Stimulated activated CD8-positive, alpha-beta memory T cell treated with anti-CD3 and anti-CD28 coated beads, Interleukin-4, amount 100 ng/mL, for 1 hour (primary cell): ENCODE measurements at places on chromosomes 12 and 14.

DNA sequence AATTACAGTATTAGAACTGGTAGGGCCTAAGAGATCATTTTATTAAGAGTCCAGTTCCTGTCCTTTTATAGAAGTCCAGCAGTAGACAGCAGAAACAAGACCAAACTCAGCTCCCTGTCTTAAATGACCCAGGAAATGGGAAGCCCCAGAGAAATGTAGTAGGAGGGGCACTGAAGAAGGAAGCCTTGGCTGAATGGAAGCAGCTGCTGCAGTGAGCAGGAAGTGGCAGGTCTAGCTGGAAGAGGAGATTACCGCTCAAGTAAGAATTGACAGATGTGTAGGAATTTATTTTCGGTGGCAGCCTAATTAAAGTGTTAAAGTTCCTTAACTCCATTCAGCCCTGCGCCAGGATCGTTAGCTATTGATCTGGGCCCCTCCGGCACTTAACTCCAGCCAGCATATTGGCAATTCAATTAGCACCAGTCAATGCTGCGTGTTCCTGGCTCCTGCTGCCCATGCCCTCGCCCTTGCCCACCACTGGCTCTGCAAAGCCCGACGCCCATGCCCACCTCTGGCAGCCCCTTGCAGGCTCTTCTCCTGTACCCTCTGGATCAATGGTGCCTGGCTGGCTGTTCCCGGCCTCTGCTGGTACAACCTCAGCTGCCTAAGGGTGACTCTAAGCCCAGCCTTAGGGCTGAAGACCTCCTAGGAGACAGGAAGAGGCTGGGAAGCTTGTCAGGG lies 21.1 kb downstream of the ZFHX2 start:
- no peak for DNase-seq

GRCh38 chr14:51284241-51284640 lies 44.2 kb downstream of the TMX1 start:
- no peak for DNase-seq

DNA sequence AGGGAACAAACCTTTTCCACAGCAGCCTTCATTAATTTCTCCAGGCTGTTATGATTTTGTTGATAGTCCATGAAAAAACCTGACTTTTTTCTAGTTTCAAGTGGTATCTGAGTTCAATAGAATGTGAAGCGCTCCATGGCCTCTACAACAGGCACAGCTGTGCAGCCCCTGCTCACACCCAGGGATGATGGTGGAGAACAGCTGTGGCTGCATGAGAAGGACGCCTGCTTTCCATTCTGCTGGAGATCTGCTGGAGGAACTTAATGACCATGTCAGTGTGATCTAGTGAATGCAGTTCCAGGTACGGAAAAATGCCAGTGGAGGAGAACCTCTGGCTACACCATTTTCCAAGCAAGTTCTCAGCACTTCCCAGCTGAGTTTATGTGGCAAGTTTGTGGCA lies 80.6 kb downstream of the PIWIL1 start:
- DNase-seq = no peak

DNA sequence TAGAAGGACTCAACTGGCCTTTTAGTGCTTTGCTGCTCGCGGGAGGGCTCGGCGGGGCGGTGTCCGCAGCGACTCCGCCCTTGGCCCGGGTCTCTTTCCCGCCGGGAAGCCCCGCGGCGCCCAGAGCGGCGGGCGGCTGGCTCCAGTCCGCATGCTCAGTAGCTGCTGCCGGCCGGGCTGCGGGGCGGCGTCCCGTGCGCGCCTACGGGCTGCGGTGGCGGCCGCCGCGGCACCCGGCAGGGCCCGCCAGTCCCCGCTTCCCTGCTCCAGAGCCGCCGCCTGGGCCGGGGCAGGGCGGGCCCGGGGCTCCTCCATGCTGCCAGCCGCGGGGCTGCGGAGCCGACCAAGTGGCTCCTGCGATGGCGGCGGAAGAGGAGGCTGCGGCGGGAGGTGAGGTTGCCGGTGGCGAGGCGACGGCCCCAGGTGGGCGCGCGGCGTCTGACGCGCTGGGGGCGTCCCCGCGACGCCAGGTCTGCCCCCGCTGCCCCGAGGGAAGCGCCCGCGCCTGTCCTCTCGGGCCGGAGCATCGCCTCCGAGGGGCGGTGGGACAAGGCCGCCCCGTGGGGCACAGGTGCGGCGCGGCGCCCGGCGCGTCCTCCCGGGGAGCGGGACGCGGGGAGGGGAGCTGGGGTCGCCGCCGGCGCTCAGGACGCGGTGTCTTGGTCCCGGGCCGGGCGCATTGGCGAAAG lies at the start of gene BMAL2:
Gene BMAL2 (plus strand): TSS at position 123 of the 689 bp plus-strand sequence. CDS start 237 bp downstream, at position 360.
- no peak for DNase-seq

GRCh38 chr12:12689647-12690300 lies 6.2 kb downstream of the GPR19 start:
- DNase-seq = no peak

DNA sequence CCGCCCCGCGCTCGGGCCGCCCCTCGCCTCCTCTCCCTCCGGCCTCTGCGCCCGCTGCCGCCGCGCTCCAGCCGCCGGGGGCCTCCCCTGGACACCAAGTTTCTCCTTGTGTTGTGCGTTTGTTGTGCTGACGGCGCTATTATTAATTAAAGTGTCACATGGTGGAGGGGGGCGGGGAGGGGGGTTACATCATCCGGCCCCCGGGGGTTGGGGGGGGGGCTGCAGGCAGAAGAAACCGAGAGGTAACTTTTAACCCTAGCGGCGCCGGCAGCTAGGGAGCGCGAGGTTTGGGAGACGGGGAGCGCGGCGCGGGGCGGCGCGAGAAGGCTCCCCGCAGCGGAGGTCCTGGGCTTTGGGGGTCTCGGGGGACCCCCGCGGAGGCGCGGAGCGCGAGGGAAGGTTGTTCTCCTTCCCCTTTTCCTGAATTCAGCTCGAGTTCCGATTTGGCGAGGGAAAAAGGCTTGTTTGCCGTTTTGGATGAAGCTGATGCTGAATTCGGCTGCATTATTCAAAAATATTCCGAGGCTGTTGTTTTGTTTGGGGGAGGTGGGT lies at the start of gene HRK:
Gene HRK (minus strand): TSS at position 117 of the 552 bp plus-strand sequence. CDS start 134 bp downstream, outside the sequence.
- DNase-seq = no peak

GRCh38 chr12:45315462-45315861 lies 99.6 kb downstream of the ANO6 start:
- DNase-seq = no peak

GRCh38 chr14:49424436-49425331 lies 161.5 kb downstream of the RPS29 start:
- DNase-seq = no peak

GRCh38 chr12:18895946-18896345 lies 158.0 kb downstream of the CAPZA3 start:
- DNase-seq = no peak

GRCh38 chr12:91986084-91986483 lies 159.6 kb downstream of the BTG1 start:
- DNase-seq = no peak

GRCh38 chr12:15534322-15534721 lies 212.0 kb downstream of the PTPRO start:
- DNase-seq = no peak

DNA sequence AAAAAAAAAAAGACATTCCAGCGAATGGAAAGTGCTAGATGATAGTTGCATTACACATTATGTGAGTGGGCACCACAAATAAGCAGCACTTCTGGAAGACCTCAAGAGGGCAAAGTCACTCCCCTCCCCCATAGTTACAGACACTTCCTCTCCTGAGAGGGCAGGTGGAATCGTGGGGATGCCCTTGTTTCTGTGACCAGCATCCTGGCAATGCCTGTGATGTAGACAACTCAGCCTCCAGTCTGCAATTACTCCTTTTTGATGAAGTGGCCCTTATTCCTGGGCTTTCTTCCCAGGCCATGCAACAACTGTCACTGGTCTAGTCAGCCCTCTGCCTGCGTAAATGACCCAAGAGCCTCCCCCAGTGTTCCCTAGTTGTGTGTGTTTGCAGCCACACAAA lies 104.8 kb downstream of the VRK1 start:
- no peak for DNase-seq

GRCh38 chr12:27289414-27289813 lies 43.2 kb upstream of the BMAL2 start:
- no peak for DNase-seq

- no peak for DNase-seq
Measured at GRCh38 chr12:74537126-74537706, 419 bp upstream of the ATXN7L3B start.

DNA sequence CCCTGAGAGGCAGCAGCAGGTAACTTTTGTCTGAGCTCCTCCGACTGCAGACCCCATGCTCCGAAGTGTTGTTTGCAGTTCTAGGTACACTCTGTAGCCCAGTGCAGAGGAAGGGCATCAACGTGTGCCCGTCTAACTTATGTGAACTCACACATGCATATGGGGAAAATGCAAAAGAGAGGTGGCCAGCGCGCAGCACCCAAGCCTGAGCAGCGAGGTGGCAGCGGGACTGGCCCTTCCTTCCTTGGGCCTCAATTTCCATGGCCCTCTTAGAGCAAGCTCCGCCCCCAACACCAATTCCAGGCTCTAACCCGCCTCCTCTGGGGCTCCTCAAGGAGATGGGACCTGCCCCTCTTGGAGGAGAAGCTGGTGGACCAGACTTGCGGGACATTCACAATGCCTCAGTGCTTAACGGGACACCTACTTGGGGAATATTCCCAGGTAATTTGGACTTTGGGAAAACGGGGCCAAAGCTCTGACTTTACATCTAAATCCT lies 27.7 kb downstream of the GPR68 start:
- no peak for DNase-seq

DNA sequence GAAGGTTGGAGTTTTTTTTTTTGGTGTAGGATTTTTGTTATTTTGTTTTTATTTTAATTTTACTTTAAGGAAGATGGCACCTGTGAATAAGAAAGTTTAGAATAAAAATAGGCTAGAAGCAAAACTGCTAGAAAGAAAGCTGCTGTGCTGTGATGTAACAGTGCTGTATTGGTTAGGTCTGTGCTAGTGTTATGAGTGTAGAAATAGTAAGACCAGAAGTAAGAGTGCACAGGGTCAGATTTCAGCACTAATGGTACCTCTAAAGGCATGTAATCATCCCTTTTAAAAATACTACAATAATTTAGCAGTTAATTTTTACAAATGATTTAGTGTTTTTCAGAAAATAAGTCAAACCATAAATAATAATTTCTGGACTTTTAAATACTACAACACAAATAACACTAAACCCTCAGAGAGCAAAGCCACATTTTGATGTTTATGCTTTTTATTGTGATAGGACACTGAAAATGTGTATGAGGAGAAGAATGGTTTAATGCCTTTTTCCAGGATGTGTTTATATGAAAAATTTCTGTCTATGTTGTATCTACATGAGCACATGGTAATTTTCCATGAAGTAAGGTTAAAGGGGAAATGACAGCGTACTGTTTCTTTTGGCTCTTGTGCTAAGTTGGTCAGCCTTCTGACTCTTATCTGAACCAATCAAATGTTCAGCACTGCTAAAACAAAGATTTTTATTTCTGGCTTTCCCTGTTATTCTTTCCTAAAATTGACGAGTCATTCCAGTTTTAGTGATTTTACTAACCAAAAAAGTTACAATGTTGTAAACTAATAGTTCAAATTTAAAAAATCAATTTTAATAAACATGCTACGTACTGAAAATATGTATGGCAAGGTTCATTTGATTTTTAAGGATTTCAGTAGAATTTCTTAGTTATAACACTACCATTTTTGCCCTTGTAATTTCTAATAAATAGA lies 96.1 kb downstream of the PPHLN1 start:
- no peak for DNase-seq

DNA sequence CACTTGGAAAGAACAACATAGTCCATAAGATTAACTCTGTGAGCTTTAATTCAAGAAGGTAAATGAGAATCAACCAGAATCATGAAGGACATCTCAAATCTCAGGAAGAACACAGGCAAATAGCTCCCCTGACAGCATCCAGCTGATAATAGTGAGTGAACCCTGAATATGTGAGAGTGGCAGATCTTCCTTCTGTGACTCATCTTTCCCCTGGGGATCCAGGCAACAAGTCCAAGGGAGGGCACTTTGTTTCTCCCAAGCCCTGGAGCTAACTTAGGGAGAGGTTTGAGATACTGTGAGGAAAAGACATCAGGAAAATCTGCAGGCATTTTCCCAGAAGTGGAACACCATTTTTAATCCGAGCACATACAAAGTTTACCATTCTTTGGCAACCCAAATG lies 763.9 kb upstream of the MGAT4C start:
- no peak for DNase-seq

GRCh38 chr14:91061056-91061887 lies 831 bp upstream of the RPS6KA5 start:
- no peak for DNase-seq

DNA sequence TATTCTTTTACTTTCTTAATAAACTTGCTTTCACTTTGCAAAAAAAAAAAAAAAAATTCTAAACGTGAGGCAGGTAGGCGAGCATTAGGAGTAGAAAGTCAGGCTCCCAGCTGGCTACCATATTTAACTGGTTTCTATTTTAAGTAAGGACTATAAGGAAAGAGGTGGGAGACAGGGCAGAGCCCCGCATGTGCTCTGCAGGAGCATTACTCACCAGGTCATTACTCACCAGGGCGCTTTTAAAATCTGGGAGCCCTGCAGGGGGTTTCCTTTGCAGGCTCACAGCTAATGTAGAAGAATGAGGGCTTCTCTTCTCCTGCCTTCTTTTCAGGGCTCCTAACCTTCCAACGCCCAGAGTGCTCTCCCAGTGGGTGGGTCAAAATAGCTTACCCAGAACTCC lies 14.0 kb upstream of the DPF3 start:
- DNase-seq = no peak

DNA sequence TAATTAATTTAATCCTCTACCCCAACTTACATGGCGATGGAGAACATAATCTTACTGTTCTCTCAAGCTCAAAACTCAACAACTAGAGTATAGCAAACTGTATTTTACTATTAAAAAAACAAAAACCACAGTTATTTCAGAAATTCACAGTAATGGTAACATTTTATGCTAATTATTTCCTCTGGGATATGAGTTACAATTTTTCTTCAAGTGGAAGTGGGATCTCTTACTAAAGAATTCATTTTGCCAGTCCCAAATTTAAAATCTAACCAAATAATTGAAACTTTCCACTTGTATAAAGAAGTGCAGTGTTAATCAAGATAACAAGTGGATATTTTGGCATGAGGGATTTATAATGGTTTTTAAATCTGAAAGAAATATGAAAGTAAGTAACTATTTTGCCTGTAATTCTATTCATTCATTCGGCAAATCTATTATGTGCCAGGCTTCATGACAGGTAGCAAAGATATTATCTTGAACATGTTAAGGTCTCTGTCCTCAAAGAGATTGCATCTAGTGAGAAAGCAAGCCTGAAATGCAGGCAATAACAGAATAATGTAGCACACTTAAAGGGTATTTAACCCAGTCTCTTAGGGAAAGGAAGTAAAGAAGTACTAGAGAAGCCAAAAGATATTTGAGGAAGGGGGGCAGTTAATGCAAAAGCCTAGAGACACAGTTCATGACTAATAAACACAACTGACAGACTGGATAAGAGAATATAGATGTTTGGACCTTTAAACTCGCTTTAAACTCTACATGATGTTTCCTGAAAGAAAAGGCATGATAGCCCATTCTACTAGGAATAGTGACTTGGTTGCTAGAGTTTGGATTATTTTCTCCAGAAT lies 44.0 kb downstream of the TAOK3 start:
- DNase-seq = no peak

DNA sequence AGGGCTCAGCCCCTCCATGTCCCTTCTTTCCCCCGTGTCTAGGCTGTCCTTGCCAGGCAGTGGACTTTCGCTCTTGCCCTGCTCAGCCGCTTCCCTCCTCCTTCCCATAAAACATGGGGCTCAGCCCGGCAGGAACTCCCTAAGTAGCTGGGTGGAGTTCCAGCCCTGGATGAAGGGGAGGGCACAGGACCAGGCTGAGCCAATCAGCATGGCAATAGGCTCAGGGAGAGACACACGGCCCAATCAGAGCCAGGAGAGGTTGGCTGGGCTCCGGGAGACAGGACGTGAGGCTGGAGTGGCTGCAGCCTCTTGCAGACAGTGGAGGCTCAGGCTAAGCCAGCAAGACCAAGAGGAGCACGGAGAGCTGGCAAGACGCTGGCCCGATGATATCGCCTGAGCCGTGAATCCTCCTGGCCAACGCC lies 54.3 kb downstream of the GALNT9 start:
- no peak for DNase-seq
